ENCODE measurements at places on chromosomes 1 and 21.

- DNase-seq, result peak; percentile 60
These were observed 16.6 kb upstream of the EYA3 start for GRCh38 chr1:28104866-28105467.

DNA sequence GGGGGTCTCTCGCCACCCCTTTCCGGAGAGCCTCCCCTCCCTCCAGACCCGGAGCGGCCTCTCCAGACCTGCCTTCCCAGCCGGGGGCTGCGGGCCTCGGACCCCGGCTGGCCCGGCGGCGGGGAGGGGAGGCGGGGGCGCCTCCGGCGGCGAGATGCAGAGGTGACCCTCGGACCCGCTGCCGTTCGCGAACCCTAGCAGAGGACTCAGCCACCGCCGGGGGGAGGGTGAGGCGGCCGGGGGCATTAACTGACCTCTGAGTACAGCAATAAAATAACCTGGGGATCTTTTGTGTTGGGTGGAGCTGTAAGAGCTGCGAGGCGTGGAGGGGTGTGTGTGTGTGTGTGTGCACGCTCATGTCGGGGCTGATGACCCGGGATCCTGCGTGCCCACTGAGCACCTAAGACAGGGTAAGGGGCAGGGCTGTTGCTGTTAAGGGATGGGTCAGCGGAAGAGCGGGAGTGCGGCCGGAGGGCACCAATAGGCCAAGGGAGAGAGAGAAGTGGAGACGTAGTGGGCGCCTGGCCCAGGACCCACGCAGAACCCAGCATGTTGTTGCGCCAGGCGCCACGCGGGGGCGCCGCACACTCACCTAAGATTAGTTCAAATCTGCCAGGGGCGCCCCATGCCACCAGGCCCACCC is 6.3 kb downstream of the HAPLN2 start:
- peak; percentile 40 for DNase-seq

GRCh38 chr1:31955917-31956736 is 18.0 kb upstream of the PTP4A2 start:
- DNase-seq, result peak; percentile 99

DNA sequence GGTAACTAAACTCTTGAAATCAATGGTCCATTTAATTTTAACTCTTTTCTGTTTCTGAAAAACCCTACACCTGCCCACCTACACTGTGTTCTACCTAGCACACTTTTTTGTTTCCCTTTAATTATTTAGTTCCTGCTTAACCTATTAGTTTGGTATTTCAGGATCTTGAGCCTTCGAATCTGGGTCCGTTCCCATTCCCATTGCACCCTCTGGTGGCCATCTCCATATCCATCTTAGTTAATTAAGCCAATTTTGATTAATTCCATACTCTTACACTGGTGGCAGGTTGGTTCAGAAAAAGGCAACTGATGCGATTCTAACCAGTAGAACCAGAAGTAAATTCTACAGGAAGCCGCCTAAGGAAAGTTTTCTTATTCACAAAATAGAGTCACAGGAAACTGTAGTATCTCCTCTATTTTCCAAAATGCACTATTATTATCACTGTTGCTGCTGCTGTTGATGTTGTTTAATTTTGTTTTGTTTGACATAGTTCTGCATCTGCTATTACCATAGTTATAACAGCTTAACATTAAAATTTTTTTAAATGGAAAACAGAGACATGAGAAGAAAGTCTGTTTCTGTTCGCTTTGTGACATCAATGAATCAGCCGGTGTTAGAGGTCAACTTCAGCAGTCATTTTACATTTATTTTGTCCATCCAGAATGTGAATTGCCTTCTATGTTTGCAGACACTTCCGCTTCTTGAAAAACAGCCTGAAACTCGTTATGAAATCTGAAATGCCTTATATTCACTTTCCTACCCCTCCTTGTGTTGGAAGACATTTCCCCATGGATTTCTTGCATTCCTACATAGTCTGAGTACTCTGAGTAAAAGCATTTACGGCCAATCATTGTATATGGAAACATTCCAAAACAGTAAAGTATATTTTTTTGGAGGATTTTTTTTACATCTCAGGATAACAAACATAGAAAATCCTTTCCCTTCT is 115.5 kb upstream of the NCAM2 start:
- peak; percentile 54 for DNase-seq

- DNase-seq, result peak; percentile 53
These were observed 272.0 kb downstream of the BRINP3 start for GRCh38 chr1:190205713-190206112.

GRCh38 chr1:21875621-21876063 is 61.5 kb downstream of the HSPG2 start:
- no peak for DNase-seq

- no peak for DNase-seq
These were observed 15.0 kb upstream of the CEP85 start for GRCh38 chr1:26218906-26219494.

DNA sequence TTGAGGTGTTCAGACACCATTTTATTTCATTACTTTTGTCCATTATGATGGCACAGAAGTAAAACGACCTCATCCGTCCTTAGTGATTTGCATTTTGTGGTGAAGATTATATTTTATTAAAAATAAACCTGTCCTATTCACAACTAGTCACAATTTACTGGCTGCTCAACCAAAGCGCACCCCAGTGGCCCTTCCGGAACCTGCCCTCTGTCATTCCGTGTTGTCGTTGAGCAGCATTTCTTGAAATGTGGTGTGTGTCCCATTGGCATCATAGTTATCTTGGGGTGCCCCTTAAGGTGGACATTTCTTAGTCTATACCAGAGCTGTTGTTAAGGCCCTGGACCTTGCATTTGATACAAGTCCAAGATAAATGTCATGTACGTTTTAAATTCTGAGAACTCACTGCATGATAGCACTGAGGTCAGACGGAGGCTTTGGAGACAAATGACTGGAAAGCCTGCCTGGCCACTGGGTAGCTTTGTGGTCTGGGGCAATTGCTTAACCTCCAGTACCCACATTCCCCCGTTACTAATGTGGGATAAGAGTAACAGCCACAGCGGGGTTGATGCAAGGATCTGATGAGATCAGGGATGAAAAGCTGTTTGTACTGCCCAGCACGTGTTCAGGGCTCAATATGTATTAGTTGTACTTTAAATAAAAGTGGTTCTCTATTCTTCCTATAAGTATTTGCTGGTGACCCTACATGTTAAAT is 36.2 kb downstream of the BACH1 start:
- DNase-seq, result peak; percentile 92

GRCh38 chr1:202264726-202265125 is 71.1 kb downstream of the LGR6 start:
- no peak for DNase-seq

All from astrocyte of the spinal cord (primary cell).